Endodermal cell (in vitro differentiated cells): ENCODE measurements at places on chromosomes 3 and 15. TPM values are rescaled to one million over a fixed set of nuclear protein-coding genes. Genes with fewer than 3 reads are reported as not detected.

ACKR4 gene
- total RNA-seq, result not detected in 2 replicates

GUCA1C gene
- not detected in 3 replicates for total RNA-seq

CASR gene
- not detected in 3 replicates for total RNA-seq

C2CD4A gene
- not detected in 3 replicates for total RNA-seq

SLC28A1 gene
- total RNA-seq, result not detected in 3 replicates

EXD1 gene
- total RNA-seq, result not detected in 3 replicates

ICE2 gene
- 54.2 to 107 TPM (median 99.7 TPM) in 3 replicates for total RNA-seq
